ENCODE measurements at places on chromosomes 4 and X.

DNA sequence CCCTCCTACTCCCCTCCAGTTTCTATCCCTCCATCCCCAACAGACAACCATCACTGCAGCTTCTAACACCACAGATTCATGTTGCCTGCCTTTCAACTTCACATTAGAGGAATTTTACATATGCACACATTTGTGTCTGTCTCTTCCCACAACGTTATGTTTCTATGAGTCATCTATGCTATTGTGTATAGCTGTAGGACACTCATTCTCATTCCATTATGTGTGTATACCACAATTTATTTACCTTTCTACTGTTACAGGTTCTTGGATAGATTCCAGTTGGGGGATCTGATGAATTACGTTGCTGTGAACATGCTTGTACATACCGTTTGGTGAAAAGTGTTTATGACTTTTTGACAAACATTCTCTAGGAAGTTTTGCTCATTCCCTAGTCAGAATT lies 58.8 kb upstream of the TRPC3 start:
- no peak for DNase-seq

DNA sequence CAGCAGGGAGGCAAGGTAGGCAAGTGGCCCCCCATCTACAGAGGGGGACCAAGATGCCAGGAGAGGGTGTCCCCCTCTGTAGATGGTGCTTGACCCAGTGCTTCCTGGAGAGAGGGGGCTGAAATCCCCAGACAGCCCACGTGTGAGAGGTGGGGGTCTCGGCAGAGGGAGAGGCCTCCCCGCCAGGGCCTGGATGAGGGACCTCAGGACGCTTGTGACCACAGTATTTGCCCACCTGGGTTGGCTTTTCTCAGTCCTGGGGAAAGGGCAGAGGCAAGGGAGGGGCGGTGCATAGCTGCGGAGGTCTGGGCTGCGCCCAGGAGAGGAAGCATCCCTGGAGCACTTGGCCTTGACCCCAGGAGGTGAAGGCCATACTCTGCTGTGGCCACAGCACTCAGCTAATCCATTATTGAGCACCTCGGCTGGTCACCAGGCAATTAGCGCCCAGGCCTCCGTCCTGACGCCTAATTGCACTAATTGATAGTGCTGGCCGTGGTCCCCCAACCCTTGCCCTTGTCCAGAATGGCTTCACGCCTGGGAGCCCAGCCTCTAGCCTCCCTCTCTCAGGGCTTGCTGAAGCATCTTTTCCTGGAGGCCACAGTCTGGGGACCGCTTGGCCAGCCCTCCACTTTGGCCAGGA lies 30.7 kb downstream of the HMX1 start:
- no peak for DNase-seq

GRCh38 chr4:3077796-3078195 lies 3.3 kb downstream of the HTT start:
- DNase-seq: no peak

GRCh38 chrX:11190745-11191510 lies 79.8 kb downstream of the HCCS start:
- no peak for DNase-seq

DNA sequence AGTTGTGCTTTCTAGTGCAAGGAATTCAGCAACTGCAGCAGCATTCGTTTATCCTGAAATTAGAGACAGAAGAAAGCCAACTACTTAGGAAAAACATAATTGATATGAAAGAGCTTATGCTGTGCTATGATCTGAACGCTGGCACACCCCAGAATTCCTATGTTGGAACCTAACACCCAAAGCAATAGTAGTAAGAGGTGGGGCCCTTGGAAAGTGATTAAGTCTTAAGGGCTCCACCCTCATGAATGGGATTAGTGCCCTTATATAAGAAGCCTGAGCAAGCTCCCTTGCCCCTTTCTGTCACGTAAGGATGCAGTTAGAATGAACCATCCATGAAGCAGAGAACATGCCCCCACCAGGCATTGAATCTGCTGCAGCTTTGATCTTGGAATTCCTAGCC lies 5.4 kb upstream of the LSM6 start:
- no peak for DNase-seq

- no peak for DNase-seq
Measured at GRCh38 chr4:152956650-152957436, 20.7 kb downstream of the FHDC1 start.

- no peak for DNase-seq
Measured at GRCh38 chrX:139691493-139691842, 16.5 kb downstream of the MCF2 start.

GRCh38 chr4:11931266-11931820 lies 502.6 kb upstream of the HS3ST1 start:
- no peak for DNase-seq

DNA sequence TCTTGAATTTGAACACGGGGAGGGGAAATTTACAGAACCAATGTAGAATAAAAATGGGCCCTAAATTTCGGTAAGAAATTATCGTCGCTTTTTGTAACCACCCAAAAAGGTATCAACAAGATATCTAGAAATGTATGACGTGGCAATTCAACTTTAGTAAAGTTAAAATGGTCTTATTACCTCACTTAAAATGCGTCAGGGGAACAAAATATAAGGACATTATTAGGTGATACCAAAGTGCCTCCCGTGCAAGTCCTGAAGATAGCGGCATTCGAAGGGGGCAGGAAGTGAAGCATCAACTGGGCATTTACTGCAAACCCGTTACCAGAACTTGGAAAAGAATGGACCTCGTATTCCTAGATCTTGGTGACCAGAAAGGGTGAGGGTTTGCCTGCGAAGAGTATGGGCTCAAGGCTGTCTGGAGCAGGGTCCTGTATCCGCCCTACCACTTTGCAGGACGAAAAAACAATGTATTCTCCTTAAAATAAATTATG lies 980 bp downstream of the AP1S2 start:
- no peak for DNase-seq

DNA sequence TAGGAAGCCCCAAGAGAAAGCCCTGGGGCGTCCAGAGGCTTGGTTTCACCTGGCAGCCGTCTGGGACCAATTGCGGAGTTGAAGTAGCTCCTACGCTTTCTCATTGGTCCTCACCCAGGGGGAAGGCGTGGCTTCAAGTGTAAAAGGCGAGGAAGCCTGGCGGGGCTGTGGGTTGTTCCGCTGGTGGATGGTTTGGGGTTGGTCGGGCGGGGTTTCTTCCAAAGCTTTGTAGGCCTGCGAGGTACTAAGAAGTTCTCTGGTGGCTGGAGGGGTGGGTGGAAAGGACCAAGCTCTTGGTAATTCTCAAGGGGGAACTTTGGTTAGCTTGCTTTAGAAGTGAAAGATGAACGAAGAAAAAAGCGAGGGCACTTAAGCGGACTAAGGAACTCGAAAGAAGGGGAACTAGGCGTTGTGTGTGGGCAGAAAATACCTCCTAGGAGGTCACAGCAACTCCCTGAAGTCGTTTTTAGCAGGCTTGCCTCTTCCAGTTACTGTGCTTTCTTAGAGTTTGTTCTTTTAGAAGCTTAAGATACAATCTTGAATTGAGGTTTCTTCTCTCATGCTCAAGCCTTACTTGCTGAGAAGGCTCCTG lies 36.6 kb downstream of the CCNG2 start:
- DNase-seq: no peak

- DNase-seq: no peak
Measured at GRCh38 chr4:166012129-166013030, 139.3 kb downstream of the TLL1 start.

GRCh38 chrX:109841257-109841656 lies 108.2 kb upstream of the ACSL4 start:
- DNase-seq: no peak

GRCh38 chr4:121784401-121784800 lies 16.7 kb upstream of the EXOSC9 start:
- DNase-seq: no peak

GRCh38 chr4:140156529-140157171 lies 2.7 kb upstream of the MAML3 start:
- no peak for DNase-seq

- no peak for DNase-seq
Measured at GRCh38 chr4:21768349-21769310, 179.9 kb downstream of the KCNIP4 start.

DNA sequence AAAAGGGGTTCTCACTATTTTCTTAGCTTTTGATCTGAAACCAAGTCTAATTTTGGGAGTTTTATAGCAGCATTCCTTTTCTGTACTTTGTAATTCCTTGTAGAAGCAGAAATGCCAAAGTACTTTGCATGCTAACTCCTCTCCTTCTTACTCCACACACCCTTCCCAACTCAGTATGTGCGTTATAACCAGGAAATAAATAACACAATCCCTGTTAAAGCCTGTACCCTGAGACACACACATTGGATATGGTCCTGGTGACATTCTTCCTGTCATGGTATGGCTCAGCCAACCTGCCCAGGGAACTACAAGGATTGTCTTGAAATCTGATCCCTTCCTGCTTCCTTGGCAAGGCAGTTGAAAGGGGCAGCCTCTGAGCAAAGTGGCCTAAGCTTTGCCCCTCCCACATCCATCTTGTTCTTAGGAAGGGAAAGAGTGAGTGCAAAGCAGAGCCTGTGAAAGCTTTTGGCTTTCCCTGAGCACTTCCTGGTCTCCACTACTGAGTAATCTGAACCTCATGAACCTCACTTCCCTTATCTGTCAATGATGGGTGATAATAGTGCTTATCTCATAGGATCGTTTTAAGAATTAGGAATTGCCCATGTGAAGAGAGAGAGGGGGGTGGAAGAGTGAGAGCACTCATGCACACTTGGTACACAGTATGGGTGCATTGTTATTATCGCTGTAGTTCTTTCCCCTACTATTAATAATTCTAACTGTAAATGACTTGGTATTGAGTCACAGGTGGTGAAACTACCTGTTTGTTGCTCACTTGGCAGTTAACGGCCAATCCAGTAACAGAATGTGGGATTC lies 109.3 kb downstream of the AFF2 start:
- no peak for DNase-seq

Measured in D721Med (cell line).